HL-60 (cell line): ENCODE measurements at places on chromosomes 3 and 15.

GRCh38 chr3:113096188-113096892 is 105.6 kb downstream of the GTPBP8 start:
- no peak for DNase-seq

DNA sequence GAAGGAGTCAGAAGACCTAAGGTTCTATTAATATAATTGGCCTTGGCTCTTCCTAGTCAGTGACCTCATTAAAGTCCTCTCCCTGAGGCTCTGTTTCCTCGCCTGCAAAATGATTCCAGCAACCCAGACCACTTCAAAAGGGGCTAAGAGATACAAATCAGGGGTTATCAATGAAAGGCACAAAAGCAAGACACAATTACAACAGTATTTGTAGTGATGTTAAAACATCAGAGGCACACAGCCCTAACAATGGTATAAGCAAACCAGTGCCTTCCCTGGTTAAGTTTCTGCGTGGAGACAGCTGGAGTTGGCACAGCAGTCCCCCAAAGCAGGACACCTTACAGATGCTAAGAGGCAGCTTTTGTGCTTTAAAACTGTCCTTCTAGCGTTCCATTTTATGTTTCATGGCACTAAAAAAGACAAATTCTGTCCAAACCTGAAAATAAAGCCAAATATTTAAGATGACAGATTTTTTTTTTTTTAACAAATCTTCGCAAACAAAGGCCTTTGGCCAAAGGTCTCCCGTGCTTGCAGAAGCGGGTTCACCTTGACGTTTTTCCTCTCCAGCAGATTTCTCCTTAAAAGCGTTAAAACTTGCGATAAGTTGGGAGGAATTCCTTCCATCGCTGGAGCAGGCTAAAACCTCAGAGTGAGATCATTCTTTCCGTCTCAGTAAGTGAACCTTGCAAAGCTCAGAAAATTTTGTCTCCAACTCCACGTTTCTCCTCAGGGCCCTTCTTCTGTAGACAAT is 999 bp downstream of the ZNF280D start:
- no peak for DNase-seq

DNA sequence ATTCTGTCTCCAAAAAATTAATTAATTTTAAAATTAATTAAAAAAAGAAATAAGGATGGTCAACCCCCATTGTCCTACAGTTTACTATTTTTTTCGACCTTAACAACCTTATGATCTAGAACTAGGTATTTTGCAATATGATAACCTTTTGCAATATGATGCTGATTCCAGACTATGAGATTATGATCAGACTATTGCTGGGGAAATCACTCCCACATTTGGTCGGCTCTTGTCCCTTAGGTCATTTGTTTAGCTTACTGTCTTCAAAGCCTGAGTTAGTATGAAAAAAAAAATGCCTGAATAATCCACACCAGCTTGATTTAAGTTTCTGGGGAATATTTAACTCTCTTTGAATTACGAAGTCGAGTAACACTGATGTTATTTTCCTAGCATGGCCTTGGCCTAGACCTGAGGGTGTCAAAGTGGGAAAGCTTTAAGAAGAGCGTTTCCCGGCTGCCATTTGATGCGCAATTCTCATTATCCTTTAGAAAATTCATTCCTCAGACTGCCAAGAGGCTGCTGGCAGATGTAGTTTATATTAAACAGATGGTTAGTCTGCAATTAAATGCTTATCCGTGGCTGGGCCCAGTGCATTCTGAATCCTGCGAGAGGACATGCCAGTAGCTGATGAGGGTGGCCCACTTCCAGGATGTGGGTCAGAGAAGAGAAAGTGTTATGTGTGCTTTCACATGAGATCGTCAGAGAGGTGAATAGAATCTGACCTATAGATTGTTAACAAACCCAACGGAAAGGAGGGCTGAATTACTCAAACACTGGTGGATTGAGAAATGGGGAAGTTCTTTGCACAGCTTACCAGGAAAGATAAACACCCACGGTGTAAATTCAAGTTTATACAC is 496.0 kb upstream of the THBS1 start:
- DNase-seq = peak; percentile 74

DNA sequence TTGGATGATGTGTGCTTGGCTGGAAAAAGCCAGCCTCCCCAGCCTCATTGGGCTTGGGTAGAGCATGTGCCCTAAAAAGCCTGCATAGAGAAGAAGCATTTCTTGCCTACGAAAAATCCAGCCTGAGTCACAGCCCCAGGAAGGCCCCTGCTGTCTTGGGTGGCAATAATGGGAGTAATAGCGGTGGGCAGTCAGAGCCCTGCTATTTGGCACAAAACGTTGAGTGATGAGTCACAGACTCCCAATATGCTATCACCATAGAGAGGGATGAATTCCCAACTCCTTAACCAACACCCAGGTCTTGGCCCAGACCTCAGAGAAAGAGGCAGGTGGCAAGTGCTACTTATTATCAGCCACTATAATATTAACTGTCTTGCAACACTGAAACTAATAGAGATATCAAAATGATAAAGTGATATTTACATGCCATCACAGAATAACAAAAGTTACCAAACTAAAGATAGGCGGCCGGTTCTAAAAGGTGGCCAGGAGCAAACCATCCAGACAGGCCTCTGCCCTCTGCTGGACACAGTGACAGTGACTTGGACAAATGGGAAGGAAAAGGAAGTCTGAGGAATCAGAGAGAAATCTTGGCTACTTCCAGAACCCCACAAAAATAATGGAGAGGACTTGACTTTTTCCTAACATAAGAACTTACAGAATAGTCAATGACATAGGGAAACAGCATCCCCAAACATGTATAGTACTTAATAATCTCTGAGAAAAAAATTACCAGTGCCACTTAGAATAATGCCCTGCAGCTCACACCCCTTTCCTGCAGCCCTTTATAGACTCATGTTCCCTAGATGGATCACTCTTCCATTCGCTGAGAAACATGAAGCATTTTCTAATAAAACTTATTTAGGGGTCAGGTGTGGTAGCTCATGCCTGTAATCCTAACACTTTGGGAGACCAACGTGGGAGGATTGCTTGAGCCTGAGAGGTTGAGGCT is 51.9 kb upstream of the MUC13 start:
- DNase-seq = no peak

- DNase-seq = no peak
Measured at GRCh38 chr3:4595710-4596113, 102.6 kb downstream of the ITPR1 start.

GRCh38 chr3:129360705-129361460 is 67.6 kb downstream of the EFCAB12 start:
- DNase-seq = no peak

DNA sequence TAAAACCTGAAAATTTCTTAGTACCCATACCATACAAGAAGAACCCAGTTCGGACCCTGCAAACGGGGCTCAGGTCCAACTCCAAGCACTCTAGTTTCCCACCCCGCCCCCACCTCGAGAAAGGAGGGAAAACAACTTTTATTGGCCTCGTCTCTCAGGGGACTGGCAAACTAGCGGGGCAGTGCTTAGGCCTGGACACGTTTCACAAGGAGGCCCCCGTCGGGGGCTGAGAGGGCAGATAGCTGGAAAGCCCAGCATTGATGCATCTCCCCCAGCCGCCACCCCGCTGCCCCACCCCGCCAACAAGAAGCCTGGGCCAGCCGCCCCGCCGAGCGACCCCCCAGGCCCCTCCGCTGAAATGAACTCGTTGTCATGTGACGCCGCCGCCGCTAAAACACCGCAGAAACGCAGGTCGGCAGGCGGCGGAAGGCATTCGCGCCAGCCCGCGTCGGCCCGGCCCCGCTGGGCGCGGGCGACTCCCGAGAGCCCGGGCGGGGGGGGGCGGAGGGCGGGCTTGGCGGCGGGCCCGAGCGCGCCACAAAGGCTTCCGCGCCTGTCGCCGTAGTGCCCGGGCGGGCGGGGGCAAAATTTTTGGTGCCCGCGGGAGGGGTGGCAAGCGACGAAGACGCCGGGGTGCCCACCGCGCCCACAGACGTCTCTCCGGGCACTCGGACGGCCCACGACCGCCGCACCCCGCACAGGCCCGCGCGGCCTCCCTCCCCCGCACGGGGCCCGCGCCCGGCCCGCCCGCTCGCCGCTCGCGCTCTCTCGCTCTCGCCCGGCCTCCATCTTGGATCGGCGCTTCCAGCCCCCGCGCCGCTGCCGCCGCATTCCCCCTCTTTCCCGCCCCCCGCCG is 634 bp downstream of the STAG1 start:
- DNase-seq = peak; percentile 79

- no peak for DNase-seq
Measured at GRCh38 chr15:34722439-34722836, 32.4 kb downstream of the GJD2 start.

- no peak for DNase-seq
Measured at GRCh38 chr3:40602778-40603385, 78.1 kb downstream of the ZNF621 start.

- DNase-seq = no peak
Measured at GRCh38 chr3:150449169-150449721, 41.1 kb downstream of the TSC22D2 start.

GRCh38 chr15:49435174-49435573 is 12.1 kb downstream of the FGF7 start:
- DNase-seq = no peak

DNA sequence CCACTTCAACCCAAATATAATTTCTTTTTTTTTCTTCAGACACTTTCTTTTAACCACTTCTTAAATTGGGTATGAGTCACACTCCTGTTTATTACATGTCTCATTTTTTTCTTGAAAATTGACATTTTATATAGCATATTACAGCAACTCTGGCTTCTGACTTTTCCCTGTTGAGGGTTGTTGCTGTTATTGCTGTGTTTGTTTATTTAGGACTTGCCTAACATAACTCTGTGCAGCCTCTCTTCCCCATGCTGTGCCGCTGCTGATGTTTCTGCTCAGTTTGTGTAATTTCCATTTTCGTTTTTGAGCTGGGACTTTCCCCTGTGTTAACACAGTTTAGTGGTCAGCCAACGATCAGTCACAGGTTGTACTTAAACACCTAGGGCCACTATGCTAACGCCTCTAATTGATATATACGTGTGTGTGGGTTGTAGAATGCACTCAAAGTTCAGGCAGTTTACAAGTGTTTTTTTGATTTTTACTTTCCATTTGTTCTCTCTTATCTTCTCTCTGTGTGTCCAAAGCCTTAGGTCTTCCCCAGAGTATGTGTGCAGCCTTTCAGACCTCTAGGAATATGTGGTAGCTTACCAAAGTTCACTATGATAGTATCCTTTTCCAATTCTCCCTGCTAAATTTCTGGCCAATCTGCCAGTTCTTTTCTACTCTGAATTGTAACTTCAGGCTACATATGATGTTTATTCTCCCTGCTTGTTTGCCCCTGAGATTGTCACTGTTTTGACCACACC is 337.2 kb downstream of the ZBTB20 start:
- DNase-seq = no peak

DNA sequence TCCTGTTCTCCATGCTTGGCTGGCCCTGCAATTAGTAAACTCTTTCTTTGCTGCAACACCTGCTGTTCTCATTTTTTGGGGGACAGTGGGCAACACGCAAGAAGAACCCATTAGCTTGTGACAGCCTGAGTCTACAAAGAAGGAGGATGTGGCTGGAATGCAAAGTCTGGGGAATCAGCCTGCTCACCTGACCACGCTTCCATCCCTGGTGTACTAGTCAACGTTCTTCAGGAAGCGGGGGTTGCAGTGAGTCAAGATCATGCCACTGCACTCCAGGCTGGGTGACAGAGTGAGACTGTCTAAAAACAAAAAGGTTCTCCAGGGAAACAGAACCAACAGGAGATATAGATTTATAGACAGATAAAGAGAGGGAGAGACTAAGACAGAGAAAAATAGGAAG is 27.7 kb upstream of the KBTBD12 start:
- DNase-seq = no peak

GRCh38 chr15:29107291-29107890 is 162.2 kb downstream of the NSMCE3 start:
- DNase-seq = no peak

DNA sequence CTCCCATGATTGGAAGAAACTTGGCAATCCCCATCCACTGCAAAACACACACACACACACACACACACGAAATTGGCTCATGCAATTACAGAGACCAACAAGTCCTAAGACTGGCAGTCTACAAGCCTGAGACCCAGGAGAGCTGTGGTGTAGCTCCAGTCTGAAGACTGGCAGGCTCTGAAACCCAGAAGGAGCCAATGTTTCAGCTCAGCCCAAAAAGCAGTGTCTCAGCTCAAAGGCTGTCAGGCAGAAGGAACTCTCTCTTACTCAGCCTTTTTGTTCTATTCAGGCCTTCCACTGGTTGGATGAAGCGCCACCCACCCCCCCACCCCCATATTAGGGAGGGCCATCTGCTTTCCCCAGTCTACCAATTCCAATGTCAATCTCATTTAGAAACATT is 32.1 kb downstream of the MESD start:
- DNase-seq = no peak

- no peak for DNase-seq
Measured at GRCh38 chr3:89685731-89686130, 578.3 kb downstream of the EPHA3 start.

GRCh38 chr3:149784064-149784704 is 8.2 kb downstream of the ANKUB1 start:
- no peak for DNase-seq

- peak; percentile 69 for DNase-seq
Measured at GRCh38 chr3:127734754-127735473, 62.2 kb downstream of the ABTB1 start.

DNA sequence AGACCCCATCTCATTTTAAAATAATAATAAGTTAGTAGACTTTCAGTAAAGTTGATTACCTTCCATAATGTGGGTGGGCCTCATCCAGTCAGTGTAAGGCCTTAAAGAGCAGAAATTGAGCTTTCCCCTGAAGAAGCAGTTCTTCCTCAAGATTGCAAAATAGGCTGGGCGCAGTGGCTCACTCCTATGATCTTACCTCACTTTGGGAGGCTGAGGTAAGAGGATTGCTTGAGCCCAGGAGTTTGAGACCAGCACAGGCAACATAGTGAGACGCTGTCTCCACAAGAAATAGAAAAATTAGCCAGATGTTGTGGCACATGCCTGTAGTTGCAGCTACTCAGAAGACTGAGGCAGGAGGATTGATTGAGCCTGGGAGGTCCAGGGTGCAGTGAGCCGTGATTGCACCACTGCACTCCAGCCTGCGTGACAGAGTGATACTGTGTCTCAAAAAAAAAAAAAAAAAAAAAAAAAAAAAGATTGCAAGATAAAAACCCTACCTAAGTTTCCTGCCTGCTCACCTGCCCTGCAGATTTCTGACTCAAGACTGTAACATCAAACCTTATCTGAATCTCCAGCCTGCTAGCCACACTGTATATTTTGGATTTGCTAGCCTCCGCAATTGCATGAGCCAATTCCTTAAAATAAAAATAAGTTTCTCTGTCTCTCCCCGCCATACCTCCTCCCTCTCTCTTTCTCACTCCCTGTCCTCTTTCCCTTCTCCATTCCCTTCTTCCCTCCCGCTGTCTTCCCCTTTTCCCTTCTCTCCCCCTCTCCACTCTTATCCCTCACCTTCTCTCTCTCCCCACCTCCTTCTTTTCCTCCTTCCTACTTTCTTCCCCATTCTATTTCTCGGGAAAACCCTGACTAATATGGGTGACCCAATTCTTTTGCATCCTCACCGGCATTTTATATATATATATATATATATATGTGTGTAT is 16.9 kb downstream of the KLHL18 start:
- no peak for DNase-seq

GRCh38 chr15:69149163-69149562 is 11.3 kb upstream of the GLCE start:
- DNase-seq = no peak
